ENCODE measurements at places on chromosomes 5 and 9.

DNA sequence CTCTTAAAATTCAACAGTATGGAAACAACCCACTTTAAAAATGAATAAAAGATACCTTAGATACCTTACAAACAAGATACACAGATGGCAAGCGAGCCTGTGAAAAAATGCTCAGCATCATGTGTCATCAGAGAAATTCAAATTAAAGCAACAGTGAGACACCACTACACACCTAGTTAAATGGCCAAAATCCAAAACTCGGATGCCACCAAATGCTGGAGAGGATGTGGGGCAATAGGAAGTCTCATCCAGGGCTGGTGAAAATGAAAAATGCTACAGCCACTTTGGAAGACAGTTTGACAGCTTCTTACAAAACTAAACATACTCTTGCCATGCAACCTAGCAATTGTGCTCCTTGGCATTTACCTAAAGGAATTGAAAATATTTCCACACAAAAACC, 17.9 kb downstream of the DUSP1 start:
- DNase-seq = no peak

DNA sequence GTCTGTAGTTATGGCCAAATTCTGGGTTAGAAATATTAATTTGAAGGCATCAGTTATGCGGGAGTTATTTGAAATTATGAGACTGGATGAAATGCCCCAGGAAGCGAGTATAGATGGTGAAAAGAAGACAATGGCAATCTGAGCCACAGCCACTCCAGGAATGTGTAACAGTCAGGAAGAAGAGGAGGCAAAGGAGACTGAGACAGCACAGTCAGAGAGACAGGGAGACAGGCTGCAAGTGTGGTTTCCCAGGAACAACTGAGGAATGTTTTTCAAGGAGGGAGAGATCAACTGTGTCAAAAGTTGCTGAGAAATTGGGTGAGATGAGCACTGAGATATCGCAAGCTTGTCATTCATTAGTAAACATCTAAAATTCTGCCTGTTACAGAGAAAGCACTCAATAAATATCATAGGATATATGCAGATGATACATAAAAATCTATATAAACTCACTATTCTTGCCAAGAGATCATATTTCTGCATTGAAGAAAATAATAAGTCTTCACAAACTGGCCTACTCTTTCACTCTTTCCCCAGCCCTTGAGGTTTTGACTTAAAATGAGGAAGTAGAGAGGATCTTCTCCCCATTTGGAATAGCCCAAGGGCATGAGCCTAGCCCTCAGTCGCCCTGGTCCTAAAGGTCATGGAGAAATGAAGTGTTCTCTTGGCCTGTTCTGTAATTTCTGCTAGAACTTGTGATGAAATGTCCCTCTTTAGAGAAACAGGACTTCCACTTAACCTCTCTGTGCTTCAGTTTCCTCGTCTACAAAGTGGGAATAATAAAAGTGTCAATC, 48.5 kb upstream of the RLN1 start:
- no peak for DNase-seq

GRCh38 chr5:57445006-57445704, 37.5 kb downstream of the ACTBL2 start:
- DNase-seq = no peak

DNA sequence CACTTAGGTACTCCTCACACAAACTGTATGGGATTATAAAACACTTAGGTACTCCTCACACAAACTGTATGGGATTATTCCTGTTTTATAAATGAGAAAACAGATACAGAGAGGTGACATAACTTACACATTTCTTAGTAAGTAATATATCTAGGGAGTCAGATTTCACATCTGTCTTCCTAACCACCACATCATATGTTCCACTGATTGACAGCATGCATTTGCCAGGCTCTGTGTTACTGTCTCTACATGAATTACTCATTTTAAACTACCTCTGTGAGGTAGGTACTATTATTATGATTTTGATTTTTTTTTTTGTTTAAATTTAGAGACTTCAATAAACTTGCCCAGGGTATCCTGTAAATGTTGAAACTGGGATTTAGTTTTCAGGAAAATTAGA, 232.7 kb downstream of the CCDC171 start:
- no peak for DNase-seq

DNA sequence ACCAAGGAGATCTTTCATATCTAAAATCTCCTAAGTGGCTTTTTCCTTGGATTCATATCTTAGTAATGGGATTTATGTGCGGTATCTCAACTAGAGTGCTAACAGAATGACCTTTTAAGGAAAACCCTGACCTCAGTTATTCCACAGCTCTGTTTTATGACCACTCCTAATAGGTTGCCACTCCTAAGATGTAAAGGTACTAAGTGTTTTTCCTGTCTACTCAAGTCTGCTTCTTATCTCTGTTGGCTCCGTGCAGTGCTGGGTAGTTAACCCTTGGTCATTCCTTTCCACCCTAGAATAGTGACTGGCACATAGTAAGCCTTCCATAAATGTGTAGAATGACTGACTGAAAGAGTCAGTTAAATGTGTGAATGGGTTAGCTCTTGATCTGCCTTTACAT, 161.4 kb downstream of the DOCK2 start:
- no peak for DNase-seq

DNA sequence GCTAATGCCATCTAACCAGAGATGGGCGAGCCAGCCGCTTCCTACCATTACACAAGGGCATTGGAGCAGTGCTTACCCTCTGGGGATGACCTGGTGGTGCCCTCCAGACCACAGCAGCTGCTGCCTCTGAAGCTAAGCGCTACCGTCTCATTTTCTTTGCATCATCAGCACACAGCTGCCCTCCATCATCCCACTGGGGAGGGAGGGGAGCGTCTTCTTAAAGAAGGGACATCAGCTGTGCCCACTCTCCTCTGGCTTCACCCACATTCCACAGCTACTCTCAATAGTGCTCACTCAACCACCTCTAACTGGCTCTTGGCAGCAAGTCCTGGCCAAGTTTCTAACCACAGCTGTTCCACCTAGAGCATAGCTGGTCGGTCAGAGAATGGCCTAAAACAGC, 503.4 kb downstream of the NFIB start:
- no peak for DNase-seq

DNA sequence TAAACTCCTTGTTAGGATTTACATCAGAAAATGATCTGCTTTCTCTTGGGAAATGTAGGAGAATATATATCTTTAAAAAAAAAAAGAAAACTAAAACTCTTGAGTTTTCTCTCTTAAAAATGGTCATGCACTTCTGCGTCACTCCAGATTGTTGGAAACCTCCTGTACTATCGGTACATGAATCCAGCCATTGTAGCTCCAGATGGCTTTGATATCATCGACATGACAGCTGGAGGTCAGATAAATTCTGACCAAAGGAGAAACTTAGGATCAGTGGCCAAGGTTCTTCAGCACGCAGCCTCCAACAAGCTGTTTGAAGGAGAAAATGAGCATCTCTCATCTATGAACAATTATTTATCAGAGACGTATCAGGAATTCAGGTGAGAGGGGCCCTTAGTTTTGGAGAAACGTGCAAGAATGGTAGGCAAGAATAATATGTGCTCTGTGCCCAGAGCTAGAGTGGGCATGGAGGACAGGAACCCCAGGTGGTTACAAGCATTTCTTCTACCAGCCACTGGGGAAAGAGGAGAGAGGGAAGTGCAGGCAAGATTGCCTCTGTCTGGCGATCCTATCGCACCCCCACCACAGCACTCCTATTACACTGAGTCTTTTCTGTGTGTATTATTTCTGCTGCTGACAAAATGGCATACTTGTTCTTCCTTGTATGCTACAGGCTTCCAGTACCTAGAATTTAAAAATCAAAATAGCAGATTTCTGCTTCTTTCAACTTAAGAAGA, 41.4 kb upstream of the F2R start:
- no peak for DNase-seq

GRCh38 chr9:93949694-93950449, 5.3 kb downstream of the BARX1 start:
- no peak for DNase-seq

DNA sequence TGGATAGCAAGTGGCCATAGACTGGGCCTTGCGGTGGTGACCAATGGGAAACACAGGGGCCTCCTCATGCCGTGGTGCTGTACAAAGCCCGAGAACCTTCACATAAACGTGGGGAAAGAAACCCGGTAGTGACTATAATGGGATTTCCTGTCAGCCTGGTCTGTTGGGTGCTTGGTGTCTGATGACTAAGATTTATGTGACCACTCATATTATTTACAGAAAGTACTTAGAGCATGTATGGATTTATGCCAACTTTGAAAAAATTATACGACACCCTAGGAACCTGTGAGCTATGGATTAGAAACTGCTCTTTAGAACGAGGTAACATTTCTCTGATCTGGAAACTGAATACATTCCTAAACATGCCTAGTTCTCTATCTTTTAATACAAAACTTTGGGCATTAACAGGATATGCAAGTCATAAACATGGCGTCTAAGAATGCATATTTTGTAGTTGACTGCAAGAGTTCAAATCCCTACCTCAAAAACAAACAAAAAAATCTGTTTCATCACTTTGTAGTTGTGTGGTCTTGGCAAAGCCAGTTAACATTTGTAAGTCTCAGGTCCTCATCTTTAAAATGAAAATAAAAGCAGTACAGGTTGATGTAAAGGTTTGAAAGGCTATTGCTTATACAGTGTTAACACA, 85.4 kb downstream of the TMEM167A start:
- no peak for DNase-seq
